ENCODE measurements at places on chromosomes 6 and 20. TPM values are rescaled to one million over a fixed set of nuclear protein-coding genes. Genes with fewer than 3 reads are reported as not detected.

PLCB4 gene
- polyA plus RNA-seq = not detected

MYH7B gene
- polyA plus RNA-seq = not detected

PMEPA1 gene
- polyA plus RNA-seq = 4.0 TPM

RAB44 gene
- polyA plus RNA-seq = not detected

OOEP gene
- not detected for polyA plus RNA-seq

MTFR2 gene
- polyA plus RNA-seq = 0.69 TPM

HLA-DRA gene
- polyA plus RNA-seq = 7.8 TPM

PRDM13 gene
- not detected for polyA plus RNA-seq

CST5 gene
- not detected for polyA plus RNA-seq

GJA10 gene
- polyA plus RNA-seq = not detected

TAP1 gene
- polyA plus RNA-seq = 274 TPM

BMP2 gene
- not detected for polyA plus RNA-seq

SYCP2 gene
- polyA plus RNA-seq = 0.76 TPM

THBS2 gene
- 0.08 TPM for polyA plus RNA-seq

SRSF3 gene
- 359 TPM for polyA plus RNA-seq

MYCT1 gene
- not detected for polyA plus RNA-seq

PSORS1C2 gene
- polyA plus RNA-seq = not detected

SLC22A1 gene
- not detected for polyA plus RNA-seq

PSMB8 gene
- polyA plus RNA-seq = 378 TPM

ARMH2 gene
- polyA plus RNA-seq = not detected

CAP2 gene
- not detected for polyA plus RNA-seq

RMND1 gene
- 15.3 TPM for polyA plus RNA-seq

NQO2 gene
- polyA plus RNA-seq = 52.0 TPM

PRSS16 gene
- 2.0 TPM for polyA plus RNA-seq

FAM217A gene
- polyA plus RNA-seq = 0.16 TPM

ARFGEF2 gene
- polyA plus RNA-seq = 10.1 TPM

FBXL4 gene
- polyA plus RNA-seq = 16.3 TPM

ZNF311 gene
- polyA plus RNA-seq = 0.47 TPM

IGF2R gene
- polyA plus RNA-seq = 18.9 TPM

LGSN gene
- not detected for polyA plus RNA-seq

PTGIS gene
- polyA plus RNA-seq = not detected

ORC3 gene
- polyA plus RNA-seq = 40.3 TPM

PPP1R14C gene
- not detected for polyA plus RNA-seq

POLR1H gene
- 128 TPM for polyA plus RNA-seq

HDDC2 gene
- 116 TPM for polyA plus RNA-seq

ATP6V1G2 gene
- polyA plus RNA-seq = 1.9 TPM

ZBP1 gene
- 5.9 TPM for polyA plus RNA-seq

E2F1 gene
- 0.46 TPM for polyA plus RNA-seq

CD83 gene
- 1.9 TPM for polyA plus RNA-seq

COL9A1 gene
- polyA plus RNA-seq = not detected

EMILIN3 gene
- polyA plus RNA-seq = not detected

SUMO4 gene
- 0.36 TPM for polyA plus RNA-seq

THEMIS gene
- 93.4 TPM for polyA plus RNA-seq

CTSZ gene
- 1.0 TPM for polyA plus RNA-seq

ARFGEF3 gene
- polyA plus RNA-seq = not detected

ABHD16B gene
- 0.65 TPM for polyA plus RNA-seq

HUS1B gene
- 1.1 TPM for polyA plus RNA-seq

C20orf144 gene
- polyA plus RNA-seq = 0.20 TPM

ZBTB46 gene
- polyA plus RNA-seq = 0.04 TPM

All from naive thymus-derived CD4-positive, alpha-beta T cell (primary cell).